Ascending aorta (tissue), 2 donors: ENCODE measurements at places on chromosomes 3 and 15.

- no peak for DNase-seq
- H3K27ac ChIP-seq, result peak overlapping the region; percentile 43
- no peaks in the 10 kb centered on the region for H3K4me1 ChIP-seq
- no peaks in the 10 kb centered on the region for H3K27me3 ChIP-seq
- H3K4me3 ChIP-seq, result no peak overlapping the region
Observed at GRCh38 chr3:112470788-112471187, 28.5 kb downstream of the BTLA start.

DNA sequence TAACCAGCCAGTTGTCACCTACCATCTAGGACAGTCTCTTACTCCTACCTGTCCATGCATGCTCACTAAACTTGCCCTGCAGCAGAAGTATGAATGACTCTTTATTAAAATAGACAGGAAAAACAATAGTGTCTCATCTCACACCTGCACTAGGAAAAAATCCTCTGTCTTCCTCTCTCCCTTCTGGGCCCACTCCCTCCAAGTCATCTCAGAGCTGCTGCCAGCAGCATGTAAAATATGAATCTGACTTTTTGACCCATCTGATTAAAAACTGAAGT, 93.5 kb upstream of the THBS1 start:
- no peaks in the 10 kb centered on the region for H3K4me1 ChIP-seq
- H3K27me3 ChIP-seq, result no peaks in the 10 kb centered on the region
- no peaks in the 10 kb centered on the region for H3K36me3 ChIP-seq
- no peak overlapping the region for H3K27ac ChIP-seq
- DNase-seq, result no peak
- no peak overlapping the region for H3K4me3 ChIP-seq

DNA sequence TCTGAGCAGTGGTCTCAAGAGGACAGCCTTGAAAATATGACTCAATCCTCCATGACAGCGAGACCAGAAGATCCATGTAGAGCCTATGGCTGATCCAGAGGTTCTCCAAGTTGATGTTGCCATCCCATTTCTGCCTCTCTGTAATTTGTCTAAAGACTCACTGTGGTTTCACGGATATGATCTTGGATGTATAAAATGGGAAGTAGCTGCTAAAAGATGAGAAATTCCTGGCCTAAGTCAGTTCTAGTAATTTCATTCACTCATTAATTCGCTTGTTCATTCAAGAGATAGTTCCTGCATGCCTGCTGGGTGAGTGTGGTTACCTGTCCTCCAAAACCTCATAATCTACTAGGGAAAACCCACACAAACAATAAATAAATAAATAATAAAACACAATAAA, 145.9 kb downstream of the TNIK start:
- no peaks in the 10 kb centered on the region for H3K36me3 ChIP-seq
- H3K27ac ChIP-seq, result no peak overlapping the region
- no peak for DNase-seq
- H3K4me1 ChIP-seq, result no peaks in the 10 kb centered on the region
- H3K27me3 ChIP-seq, result no peaks in the 10 kb centered on the region

GRCh38 chr3:111989061-111989678, 9.6 kb upstream of the TAGLN3 start:
- DNase-seq, result no peak
- no peak overlapping the region for H3K27ac ChIP-seq
- no peaks in the 10 kb centered on the region for H3K4me1 ChIP-seq
- no peak overlapping the region for H3K4me3 ChIP-seq
- peaks cover 41% of the 10 kb centered on the region for H3K36me3 ChIP-seq
- no peaks in the 10 kb centered on the region for H3K27me3 ChIP-seq

- H3K4me3 ChIP-seq, result no peak overlapping the region
- no peaks in the 10 kb centered on the region for H3K27me3 ChIP-seq
- no peaks in the 10 kb centered on the region for H3K36me3 ChIP-seq
- DNase-seq, result no peak
- no peaks in the 10 kb centered on the region for H3K4me1 ChIP-seq
- no peak overlapping the region for H3K27ac ChIP-seq
Observed at GRCh38 chr3:117059067-117059955, 349.7 kb downstream of the TUSC7 start.

GRCh38 chr15:58909616-58910015, 23.9 kb downstream of the SLTM start:
- no peak for DNase-seq
- no peak overlapping the region for H3K4me3 ChIP-seq

GRCh38 chr3:107512108-107512507, 10.7 kb upstream of the BBX start:
- DNase-seq, result no peak
- H3K27me3 ChIP-seq, result no peaks in the 10 kb centered on the region
- H3K27ac ChIP-seq, result no peak overlapping the region
- H3K4me3 ChIP-seq, result no peak overlapping the region
- H3K4me1 ChIP-seq, result no peaks in the 10 kb centered on the region

- H3K36me3 ChIP-seq, result no peaks in the 10 kb centered on the region
- H3K4me1 ChIP-seq, result no peaks in the 10 kb centered on the region
- DNase-seq, result no peak
- peak overlapping the region; percentile 9 for H3K27ac ChIP-seq
- H3K27me3 ChIP-seq, result no peaks in the 10 kb centered on the region
Observed at GRCh38 chr3:8499181-8499611, 2.4 kb upstream of the LMCD1 start.

- H3K4me1 ChIP-seq, result no peaks in the 10 kb centered on the region
- H3K27me3 ChIP-seq, result no peaks in the 10 kb centered on the region
- H3K4me3 ChIP-seq, result no peak overlapping the region
Observed at GRCh38 chr15:36370731-36371112, 208.7 kb upstream of the CDIN1 start.
